ENCODE measurements at places on chromosomes 2 and 18. TPM values are rescaled to one million over a fixed set of nuclear protein-coding genes. Genes with fewer than 3 reads are reported as not detected.

DNA sequence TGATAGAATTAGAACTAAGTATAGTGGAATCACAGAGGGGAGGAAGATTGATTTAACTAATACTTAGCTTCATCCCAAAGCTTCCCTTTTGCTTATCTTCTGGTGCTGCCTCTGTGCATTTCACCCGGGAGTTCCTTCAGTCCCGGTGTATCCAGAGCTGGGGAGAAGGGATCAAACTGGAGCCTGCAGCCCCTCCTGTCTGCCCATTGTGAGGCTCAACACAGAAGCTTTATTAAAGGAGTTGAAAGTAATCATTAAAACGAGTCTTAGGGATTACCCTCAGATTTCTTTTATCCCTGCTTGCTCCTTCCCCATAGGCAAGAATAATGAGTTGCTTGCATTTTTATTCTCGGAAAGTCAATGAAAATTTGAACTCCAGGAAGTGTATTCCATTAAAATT, 739.7 kb upstream of the DDX18 start:
- no peak for DNase-seq

GRCh38 chr2:50143822-50144575, 887.9 kb downstream of the NRXN1 start:
- DNase-seq: no peak

DNA sequence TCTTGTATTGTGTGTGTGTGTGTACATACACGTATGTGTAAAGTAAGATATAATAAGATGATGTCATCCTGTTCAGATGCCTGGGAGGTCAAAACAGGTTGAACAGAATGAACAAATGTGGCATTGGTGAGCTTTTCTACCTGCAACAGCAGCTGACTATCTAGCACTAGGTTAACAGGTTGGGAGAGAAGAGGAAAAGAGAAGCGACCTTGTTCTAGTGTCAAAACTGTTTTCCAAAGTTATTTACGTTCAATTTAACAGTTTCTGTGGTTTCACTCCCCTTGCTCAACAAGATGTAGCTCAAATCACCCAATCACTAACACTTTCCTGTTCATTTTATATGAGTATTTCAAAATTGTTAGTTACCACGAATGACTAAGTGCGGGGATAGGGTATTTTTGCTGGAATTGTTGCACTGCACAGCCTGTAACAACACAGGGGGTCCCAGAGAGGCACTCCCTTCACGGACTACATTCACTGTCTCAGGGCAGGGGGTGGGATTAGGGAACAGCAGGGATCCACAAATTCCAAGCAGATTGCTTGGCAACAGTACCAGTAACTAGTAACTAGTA, 67.5 kb upstream of the DTNB start:
- DNase-seq: no peak

DNA sequence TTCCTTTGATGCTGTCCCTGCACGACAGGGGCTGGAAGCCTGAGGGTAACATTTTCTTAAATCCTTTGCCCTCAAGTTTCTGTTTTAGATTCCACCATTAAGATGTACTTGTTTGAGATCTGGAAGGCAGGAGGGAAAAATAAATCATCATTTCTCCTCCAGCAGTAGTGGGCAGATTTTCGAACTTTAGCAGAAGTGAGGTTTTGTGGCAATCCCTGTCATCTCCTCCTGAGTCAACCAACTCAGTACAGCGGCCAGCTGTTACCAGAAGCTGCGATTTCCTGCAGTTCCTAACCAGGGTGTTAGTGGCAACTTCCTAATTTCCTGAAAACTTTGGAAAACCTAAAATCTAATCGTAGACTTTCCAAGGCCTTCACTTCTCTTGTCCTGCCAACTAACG, 517.2 kb upstream of the ACVR2A start:
- no peak for DNase-seq

DNA sequence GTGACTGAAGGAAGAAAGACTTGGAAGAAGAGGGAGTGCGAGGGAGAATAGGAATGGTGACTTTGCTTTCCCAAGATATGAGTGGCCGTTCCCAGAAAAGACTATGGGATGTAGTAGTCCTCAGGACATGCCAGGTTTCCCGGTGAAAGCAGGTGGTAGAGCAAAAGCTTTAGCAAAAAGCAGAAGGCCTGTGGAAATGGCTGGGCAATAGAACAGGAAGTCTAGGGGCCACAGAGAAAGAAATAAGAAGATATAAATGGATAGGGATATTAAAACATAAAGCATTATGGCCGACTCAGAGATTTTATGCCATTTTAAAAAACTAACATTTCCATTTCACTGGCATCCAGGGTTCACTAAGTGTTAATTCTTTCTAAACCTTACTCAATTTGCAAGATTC, 1.2 kb upstream of the SERPINB13 start:
- no peak for DNase-seq

- no peak for DNase-seq
Observed at GRCh38 chr2:29627279-29627711, 294.1 kb downstream of the ALK start.

DNA sequence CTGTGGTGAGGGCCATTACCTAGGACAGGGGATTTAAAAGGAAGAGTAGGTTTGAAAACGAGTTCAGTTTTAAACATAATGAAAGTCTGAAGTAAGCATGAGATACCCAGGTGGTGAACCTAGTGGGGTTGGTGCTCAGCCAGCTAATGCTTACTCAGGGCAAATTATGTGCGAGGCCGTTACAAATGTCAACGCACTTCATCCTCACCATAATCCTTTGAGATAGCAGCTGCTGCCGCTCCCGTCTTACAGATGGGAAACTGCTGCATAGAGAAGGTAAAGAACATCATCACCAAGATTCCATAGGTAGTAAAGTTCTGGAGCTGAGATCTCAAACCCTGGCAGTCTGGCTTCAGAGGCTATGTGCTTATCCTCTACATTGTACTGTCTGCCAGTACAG, 209.0 kb downstream of the DYM start:
- DNase-seq: no peak

- no peak for DNase-seq
Observed at GRCh38 chr2:104855221-104856085, 1.5 kb downstream of the POU3F3 start.

DNA sequence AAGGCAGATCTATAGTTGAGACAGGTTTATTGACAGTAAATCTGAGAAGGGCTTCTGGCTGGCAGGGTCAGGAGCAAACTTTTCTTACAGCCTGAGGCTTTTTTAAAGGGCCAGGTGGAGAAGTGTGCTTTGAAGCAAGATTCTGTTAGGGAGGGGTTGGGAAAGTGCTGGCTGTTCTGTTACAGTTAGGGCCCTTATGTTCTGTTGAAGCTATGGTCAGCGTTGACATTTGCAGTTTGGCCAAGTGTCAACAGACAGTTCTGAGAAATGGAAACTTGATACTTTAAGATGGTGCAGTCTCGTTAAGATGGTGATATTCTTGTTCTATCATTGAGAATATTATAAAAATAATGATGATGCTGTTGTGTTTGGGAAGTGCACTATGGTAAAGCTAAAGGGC, 154.2 kb downstream of the RDH14 start:
- DNase-seq: no peak

The CFC1 gene
- not detected for total RNA-seq

The SCYGR1 gene
- not detected for total RNA-seq

The UGT1A5 gene
- total RNA-seq: not detected

Data from upper lobe of left lung (tissue), 6 donors.